HEK293T (cell line): ENCODE measurements at places on chromosomes 3 and 15.

DNA sequence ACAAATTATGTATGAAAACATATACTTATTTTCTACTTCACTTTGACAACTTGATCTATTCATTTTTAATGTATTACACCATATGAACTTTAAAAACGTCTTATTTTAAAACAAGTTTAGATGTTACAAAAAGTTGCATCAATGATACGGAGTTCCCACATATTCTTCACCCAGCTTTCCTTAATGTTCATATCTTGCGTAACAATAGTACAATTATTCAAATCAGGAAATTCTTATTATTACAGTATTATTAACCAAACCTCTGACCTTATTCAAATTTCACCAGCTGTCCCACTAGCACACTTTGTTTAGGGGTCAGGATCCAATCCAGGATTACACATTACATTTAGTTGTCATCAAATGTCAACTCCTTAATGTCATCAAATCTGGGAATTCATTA is 12.9 kb upstream of the XRN1 start:
- DNase-seq = no peak

DNA sequence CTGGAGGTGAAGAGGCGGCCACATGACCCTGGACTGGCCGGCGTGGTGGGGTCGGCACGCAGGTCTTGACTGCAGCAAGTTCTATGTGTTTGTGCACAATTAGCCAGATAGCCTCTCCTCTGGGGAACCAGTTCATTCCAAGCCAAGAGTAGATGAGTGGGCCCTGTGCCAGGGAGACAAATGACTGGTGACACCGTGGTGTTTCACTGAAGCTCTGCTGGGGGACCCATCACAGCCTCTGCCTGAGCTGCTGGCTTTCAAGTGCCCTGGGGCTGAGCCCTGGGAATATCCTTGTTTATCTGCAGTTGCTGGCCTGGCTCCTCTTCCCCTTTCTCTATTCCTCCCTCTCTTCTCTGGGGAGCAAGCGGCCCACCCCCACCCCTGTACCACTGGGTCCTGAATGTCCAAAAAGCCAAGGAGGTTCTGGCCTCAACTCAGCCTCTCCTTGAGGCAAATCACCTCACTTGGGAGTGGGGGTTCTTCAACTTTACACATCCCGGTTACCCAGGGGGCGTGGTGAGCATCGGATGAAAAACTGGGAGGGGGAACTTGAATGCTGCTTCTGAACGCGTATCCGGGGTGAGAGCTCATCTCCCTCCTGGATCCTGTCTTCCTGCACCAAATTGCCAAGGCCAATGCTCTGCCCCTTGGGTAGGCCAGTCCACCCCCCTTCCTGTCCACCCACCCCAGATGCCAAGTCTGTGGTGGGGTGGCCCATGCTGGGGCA is 199.6 kb upstream of the LYSMD4 start:
- no peak for DNase-seq

DNA sequence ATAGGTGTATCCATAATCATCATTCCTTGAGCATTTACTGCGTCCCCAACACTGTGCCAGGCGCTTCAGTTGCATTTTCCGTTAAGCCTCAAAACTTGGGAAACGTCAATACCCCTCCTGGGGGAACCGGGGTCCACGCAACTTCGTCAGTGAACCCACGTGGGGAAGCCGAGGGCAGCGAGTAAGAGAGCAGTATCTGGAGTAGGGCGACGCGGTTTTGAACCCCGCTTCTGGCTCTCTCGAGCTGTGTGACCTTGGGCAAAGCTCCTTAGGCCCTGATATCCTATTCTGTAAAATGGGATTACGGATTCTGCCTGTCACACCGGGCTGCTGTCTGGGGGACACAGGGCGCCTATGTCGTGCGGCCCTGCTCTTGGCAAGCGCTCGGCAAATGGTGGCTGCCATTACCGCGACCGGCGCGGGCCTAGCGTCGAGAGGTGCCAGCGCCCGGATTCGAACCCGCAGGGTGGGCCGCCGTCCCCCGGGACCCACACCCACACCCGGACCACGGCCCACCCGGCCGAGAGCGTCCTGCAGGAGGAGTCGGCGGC is 590 bp downstream of the POLG start:
- DNase-seq = peak; percentile 70

- peak; percentile 19 for DNase-seq
Observed at GRCh38 chr3:52532838-52533622, 627 bp downstream of the NT5DC2 start.

GRCh38 chr3:190122198-190122771 is 1.6 kb upstream of the P3H2 start:
- no peak for DNase-seq

GRCh38 chr3:186990277-186990676 is 60.0 kb downstream of the ST6GAL1 start:
- DNase-seq = no peak

- DNase-seq = no peak
Observed at GRCh38 chr3:75129101-75129500, 514.6 kb upstream of the CNTN3 start.

- DNase-seq = no peak
Observed at GRCh38 chr15:39202641-39203040, 378.2 kb upstream of the THBS1 start.
